Naive thymus-derived CD8-positive, alpha-beta T cell (primary cell): ENCODE measurements at places on chromosomes 1 and 21. TPM values are rescaled to one million over a fixed set of nuclear protein-coding genes. Genes with fewer than 3 reads are reported as not detected.

GRCh38 chr1:18529714-18530113 is 49.0 kb downstream of the KLHDC7A start:
- no peak for DNase-seq

DNA sequence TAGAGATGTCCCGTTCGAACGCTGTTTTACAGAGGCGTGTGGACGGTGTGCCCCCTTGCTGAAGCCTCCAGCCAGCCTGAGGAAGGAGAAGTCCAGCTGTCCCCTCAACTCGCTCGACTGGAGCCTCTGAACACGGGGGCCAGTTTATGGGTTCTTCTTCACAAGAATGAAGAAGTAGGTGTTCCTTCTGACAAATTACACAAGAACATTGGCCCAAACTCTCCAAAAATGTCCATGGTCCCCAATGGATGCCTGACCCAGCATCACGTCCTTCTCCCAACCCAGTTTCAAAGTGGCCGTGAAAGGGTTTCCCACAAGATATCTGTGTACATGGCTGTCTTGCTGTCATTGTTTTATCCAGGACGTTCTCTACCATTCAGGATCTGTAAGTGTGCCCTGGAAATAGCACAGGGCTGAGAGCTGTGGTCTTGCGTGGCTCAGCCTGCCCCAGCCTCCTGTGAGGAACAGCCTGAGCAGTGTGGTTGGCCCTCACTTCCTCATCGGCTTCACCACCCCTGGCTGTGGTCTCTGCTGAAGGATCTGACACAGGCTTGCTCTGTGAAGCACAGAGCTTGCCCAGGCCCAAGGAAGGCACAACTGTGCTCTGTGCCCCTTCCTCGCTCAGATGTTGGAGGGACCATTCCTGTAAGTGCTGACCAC is 1.0 kb upstream of the S100B start:
- peak; percentile 59 for DNase-seq

GRCh38 chr1:209062863-209063262 is 520.7 kb upstream of the CAMK1G start:
- no peak for DNase-seq

- no peak for DNase-seq
These were observed 464.5 kb downstream of the MATN1 start for GRCh38 chr1:30258876-30259275.

DNA sequence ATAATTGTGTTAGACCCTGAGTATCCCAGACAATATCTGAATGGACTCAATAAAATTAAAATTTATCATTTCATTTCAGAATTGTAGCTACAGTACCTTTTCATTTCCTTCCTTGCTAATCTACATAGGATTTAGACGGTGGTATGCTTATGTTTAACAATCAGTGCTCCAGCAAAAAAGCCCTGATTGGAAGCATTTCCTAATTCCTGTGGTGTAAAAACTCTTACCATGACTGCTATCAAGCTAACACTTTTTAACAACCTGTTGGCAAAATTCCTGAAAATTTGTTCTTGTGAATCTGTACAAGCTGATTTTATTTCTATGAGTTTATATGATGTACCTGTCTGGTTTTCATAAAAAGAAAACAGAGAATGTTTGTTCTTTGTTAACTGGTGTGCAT is 5.2 kb upstream of the FNBP1L start:
- no peak for DNase-seq

GRCh38 chr1:231933711-231934626 is 307.4 kb downstream of the DISC1 start:
- no peak for DNase-seq

Gene C4BPA
- total RNA-seq: not detected
